NCI-H510A (cell line): ENCODE measurements at places on chromosomes 13 and 19.

DNA sequence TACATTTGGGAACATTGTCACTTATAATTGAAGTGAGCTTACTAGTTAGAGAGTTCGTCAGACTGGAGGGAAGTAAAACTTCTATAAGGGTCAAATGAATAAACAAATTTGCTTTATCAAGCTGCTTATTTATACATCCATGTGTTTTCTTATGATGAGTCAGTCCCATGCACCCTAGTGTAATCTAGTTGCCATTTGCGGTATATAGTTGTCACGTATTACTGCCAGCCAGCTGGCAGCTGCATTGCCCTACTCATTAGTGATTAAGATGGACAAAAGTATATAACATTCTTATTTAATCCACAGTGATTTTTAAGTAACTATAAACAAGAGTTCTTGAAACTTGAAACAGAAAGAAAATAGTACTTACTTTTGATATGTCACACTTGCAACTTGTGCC lies 182.4 kb downstream of the GPC6 start:
- DNase-seq, result no peak

DNA sequence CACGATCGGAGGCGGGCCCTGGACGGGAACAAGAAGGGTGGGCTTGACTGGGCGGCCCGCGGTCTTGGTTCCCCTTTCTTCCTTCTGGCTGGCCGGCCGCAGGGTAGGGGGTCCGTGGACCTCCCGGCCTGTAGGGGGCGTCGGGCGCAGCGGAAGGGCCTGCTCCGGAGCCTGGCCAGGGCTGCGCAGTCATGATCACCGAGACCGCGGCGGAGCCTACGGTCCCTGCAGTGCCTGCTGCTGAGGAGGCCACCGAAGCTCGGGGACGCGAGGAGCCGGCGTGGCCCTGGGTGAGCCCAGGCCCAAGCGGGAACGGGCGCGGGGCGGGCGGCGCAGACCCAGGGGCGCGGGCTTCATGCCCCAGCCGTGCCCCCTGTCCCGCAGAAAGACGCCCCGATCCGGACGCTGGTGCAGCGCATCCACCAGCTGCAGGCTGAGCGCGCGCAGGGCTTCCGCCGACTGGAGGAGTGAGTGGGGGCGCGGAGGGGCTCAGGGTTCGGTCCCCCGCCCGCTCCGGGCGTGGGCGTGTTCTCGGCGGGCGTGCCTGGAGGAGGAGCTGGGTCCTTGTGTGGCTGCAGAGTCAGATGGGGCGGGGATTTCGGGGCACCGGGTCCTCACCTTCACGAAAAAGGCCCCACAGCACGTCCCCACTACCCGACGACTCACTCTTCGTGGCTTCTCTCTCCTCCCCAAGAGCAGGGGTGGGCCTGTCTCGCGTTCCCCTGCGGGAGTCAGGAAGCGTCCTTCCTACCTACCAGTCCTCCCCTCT lies at the start of gene REX1BD:
TSS of gene REX1BD (plus strand) at position 188 of the 769 bp plus-strand sequence. CDS start at position 192, 4 bp downstream.
- peak; percentile 72 for DNase-seq

DNA sequence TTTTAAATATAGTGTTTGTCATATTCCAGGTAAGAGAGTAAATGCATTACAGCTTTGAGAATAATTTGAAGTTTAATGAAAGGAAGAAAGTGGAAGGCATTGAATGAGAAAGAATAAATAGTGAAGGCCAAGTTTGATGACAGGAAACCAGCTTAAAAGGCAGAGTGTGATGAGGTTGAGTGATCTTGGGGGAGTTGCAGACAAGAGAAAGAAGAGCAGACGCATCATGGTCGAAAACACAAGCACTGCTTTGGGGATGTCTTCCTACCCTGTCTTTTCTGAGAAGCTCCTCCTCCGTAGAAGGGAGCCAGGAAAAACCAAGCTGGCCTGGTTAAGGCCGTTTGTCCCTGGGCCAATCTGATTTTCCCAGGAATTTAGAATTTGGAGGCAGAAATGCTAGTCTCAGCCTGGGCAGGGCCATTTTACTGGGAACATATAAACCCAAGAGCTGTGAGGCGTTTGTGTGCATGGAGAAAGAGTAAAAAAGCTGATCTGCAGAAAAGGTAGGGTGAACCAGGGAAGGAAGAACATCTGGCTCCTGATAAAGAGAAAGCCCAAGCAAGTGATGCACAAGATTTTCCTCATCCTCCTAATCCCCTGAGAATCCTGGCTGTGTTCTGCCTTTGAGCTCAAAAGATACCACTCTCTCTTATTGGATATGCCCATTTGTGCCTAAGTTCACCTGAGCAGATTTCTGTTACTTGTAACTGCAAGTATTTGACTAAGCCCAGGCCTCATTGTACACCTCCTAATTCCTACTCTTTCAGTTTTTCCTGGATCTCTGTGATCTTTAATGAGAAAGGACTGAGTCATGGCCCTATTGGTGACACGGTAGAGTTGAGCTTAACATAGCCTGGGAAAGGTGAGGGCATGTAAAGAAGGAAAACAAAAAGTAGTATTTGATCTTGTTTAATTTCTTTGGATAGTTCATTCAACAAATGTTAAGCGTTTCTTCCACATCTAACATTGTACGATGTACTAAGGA lies 80.0 kb downstream of the WDFY2 start:
- DNase-seq, result no peak

GRCh38 chr19:39951686-39952085 lies 17.3 kb upstream of the FCGBP start:
- DNase-seq, result no peak

DNA sequence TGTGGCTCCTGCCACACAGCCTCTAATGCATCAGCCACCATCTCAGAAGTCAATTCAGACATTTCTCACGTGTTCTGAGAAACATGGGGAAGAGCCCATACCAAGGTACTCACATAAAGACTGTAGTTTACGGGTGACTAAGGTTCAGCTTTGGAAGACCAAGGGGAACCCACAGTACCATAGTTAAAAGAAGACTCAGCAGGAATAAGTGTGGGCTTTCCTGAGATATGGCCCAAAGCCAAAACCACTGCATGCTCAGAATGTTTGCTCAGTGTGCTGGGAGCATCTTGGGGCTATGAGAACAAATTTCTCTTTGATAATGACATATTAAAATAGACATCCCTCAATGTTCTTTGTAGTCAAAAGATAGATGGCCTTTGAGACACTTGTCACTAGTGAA lies 283.8 kb downstream of the DCT start:
- no peak for DNase-seq

- no peak for DNase-seq
Observed at GRCh38 chr13:39051157-39051556, 12.9 kb downstream of the NHLRC3 start.

- DNase-seq, result no peak
Observed at GRCh38 chr19:10305139-10305806, 4.3 kb downstream of the ZGLP1 start.

- no peak for DNase-seq
Observed at GRCh38 chr13:52925251-52925650, 76.8 kb upstream of the PCDH8 start.

DNA sequence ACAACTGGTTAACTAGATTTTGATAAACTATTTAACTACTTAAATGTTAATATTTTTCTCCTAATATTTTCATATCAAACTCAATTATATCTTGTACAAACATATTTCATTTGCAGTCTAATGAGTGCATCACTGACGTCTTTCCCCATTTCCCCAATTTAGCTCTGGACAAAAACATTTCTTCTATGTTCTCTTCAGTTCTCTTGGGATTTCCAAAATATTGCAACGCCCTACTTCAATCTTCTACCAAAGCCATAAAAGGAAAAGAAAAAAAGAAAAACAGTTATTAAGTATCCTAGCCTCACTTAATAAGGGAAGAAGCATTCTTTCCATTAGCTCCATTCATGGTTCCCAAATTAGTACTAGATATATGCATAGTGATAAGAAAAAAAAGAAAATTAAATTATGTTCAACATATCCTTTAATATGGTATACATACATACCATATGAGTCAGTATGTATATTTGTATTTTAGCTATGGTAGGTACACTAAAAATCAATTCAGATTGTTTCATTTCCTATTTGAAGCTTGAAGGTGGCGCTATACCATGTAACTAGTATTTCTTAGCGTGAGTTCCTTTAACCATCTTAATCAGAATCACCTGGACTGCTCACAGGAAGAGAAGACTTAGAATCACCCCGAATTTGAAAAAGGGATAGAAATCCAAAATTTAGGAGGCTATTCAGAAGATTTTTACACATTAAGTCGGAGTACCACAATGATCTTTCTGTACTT lies 9.9 kb downstream of the FBXL3 start:
- no peak for DNase-seq

GRCh38 chr13:48944221-48944620 lies 31.5 kb upstream of the FNDC3A start:
- no peak for DNase-seq

GRCh38 chr13:27186295-27186694 lies 14.7 kb upstream of the USP12 start:
- no peak for DNase-seq
